Calu3 (cell line): ENCODE measurements at places on chromosomes 16 and 17. TPM values are rescaled to one million over a fixed set of nuclear protein-coding genes. Genes with fewer than 3 reads are reported as not detected.

DNA sequence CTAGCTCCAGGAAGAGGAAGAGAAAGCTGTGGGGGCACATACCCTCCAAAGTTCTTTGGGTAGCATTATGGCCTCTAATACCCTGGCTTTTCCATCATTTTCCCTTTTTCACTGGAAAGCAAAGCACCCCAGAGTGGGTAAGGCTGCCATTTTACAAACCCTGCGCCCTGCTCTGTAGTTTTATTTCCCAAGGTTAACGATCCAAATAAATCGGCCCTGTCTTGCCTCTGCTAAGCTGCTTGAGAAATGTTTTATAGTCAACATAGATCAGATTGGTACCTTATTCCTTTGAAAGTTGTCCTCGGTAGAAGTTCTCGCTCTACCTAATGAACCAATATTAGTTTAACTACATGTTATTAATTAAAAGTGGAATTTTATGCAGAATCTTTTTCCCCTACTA, 328.2 kb downstream of the NPIPA8 start:
- H3K4me1 ChIP-seq: no peaks in the 10 kb centered on the region
- no peak overlapping the region for H3K27ac ChIP-seq
- no peaks in the 10 kb centered on the region for H3K36me3 ChIP-seq
- no peak for DNase-seq
- no peak overlapping the region for H3K4me3 ChIP-seq

Gene ACSM2A
- not detected in 2 replicates for total RNA-seq

Gene RND2
- 0.15 and 0.40 TPM in 2 replicates for total RNA-seq

GRCh38 chr16:88408561-88409142, 25.9 kb downstream of the ZNF469 start:
- H3K4me1 ChIP-seq: peaks cover 8% of the 10 kb centered on the region
- no peak for DNase-seq
- H3K27ac ChIP-seq: no peak overlapping the region
- no peaks in the 10 kb centered on the region for H3K36me3 ChIP-seq
- H3K27me3 ChIP-seq: peaks cover 73% of the 10 kb centered on the region

Gene PHOSPHO1
- not detected in 2 replicates for total RNA-seq

GRCh38 chr16:57601801-57602478, 26.5 kb upstream of the ADGRG1 start:
- H3K27ac ChIP-seq: no peak overlapping the region
- no peaks in the 10 kb centered on the region for H3K36me3 ChIP-seq
- H3K27me3 ChIP-seq: peaks cover 14% of the 10 kb centered on the region
- H3K4me1 ChIP-seq: no peaks in the 10 kb centered on the region
- H3K4me3 ChIP-seq: no peak overlapping the region

Gene HOXB1
- not detected in 2 replicates for total RNA-seq

DNA sequence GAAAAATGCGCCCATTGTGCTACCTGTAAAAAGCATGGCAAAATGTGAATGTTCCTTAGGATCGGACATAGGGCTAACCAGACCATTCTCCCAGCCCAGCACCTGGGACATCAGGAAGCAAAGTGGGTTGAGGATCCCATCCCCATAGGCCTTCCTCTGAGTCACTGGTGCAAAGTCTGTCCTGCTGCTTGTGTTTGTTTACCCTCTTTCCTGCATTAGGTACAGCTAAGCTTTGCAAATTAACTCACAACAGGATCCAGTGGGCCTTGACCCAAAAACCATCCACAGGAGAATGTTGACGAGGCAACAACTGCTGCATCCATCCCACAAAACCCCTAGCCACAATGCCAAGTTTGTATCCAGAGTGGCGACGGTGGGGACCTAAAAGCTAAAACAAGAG, 106.2 kb downstream of the GRIN2A start:
- H3K4me1 ChIP-seq: peaks cover 50% of the 10 kb centered on the region
- H3K27me3 ChIP-seq: no peaks in the 10 kb centered on the region
- no peak for DNase-seq
- H3K36me3 ChIP-seq: peaks cover 7% of the 10 kb centered on the region
- no peak overlapping the region for H3K4me3 ChIP-seq

GRCh38 chr16:58793366-58793765, 59.2 kb upstream of the GOT2 start:
- no peaks in the 10 kb centered on the region for H3K4me1 ChIP-seq
- no peak overlapping the region for H3K27ac ChIP-seq
- H3K4me3 ChIP-seq: no peak overlapping the region
- H3K27me3 ChIP-seq: peaks cover 27% of the 10 kb centered on the region
- DNase-seq: no peak
- no peaks in the 10 kb centered on the region for H3K36me3 ChIP-seq

DNA sequence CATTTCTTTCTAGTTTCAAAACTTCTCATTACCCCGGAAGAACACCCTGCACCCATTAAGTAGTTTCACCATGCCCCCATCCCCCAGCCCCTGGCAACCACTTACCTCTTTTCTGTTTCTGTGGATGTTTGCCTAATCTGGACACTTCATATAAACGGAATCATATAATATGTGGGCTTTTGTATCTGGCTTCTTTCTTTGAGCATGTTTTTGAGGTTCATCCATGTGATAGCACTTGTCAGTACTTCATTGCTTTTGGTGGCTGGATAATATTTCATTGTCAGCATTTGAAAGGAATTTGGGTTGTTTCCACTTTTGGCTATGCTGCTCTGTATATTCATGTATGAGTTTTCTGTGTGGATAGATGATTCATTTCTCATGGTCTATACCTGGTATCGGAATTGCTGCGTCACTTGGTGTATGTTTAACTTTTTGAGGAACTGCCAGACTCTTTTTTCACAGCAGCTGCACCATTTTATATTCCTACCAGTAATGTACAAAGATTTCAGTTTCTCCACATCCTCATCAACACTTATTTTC, 30.0 kb upstream of the SLC5A10 start:
- peak; percentile 39 for DNase-seq
- peak overlapping the region; percentile 58 for H3K4me3 ChIP-seq
- peak overlapping the region; percentile 95 for H3K27ac ChIP-seq
- peaks cover 15% of the 10 kb centered on the region for H3K36me3 ChIP-seq

- H3K27me3 ChIP-seq: peaks cover 16% of the 10 kb centered on the region
- no peak overlapping the region for H3K27ac ChIP-seq
- no peaks in the 10 kb centered on the region for H3K36me3 ChIP-seq
- H3K4me1 ChIP-seq: no peaks in the 10 kb centered on the region
Observed at GRCh38 chr17:67016039-67016762, 28.2 kb upstream of the CACNG1 start.

- no peaks in the 10 kb centered on the region for H3K27me3 ChIP-seq
- DNase-seq: no peak
- H3K4me3 ChIP-seq: no peak overlapping the region
- no peak overlapping the region for H3K27ac ChIP-seq
- H3K4me1 ChIP-seq: no peaks in the 10 kb centered on the region
Observed at GRCh38 chr16:67959536-67960329, 8.7 kb downstream of the SLC12A4 start.

Gene MAF
- 0.64 and 0.97 TPM in 2 replicates for total RNA-seq

Gene SHISA9
- not detected in 2 replicates for total RNA-seq

Gene HSPB9
- 0.54 and 0.69 TPM in 2 replicates for total RNA-seq

GRCh38 chr17:80786887-80787286, 204.8 kb upstream of the CHMP6 start:
- H3K4me3 ChIP-seq: no peak overlapping the region
- DNase-seq: no peak
- peaks cover 12% of the 10 kb centered on the region for H3K36me3 ChIP-seq

DNA sequence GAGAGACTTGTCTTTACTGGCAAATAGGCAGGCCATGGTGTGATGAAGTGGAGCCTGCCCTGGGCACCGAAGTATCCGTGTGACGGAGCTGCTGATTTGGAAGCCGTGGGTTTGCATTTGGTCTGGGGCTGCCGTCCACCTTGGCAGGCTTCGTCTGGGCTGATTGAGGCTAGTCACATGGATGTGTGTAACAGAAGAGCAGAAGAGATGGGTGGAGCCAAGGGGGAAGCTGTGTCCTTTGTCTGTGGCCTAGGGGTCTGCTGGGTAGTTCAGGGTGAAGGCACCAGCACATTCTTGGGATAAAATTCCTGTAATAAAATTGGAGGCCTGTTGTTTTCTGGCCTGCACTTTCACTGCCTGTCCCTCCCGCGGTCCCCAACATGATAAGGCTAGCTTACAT, 106.1 kb downstream of the AATF start:
- H3K27ac ChIP-seq: no peak overlapping the region
- no peaks in the 10 kb centered on the region for H3K4me1 ChIP-seq
- H3K36me3 ChIP-seq: peaks cover 23% of the 10 kb centered on the region
- no peak overlapping the region for H3K4me3 ChIP-seq
- no peak for DNase-seq

DNA sequence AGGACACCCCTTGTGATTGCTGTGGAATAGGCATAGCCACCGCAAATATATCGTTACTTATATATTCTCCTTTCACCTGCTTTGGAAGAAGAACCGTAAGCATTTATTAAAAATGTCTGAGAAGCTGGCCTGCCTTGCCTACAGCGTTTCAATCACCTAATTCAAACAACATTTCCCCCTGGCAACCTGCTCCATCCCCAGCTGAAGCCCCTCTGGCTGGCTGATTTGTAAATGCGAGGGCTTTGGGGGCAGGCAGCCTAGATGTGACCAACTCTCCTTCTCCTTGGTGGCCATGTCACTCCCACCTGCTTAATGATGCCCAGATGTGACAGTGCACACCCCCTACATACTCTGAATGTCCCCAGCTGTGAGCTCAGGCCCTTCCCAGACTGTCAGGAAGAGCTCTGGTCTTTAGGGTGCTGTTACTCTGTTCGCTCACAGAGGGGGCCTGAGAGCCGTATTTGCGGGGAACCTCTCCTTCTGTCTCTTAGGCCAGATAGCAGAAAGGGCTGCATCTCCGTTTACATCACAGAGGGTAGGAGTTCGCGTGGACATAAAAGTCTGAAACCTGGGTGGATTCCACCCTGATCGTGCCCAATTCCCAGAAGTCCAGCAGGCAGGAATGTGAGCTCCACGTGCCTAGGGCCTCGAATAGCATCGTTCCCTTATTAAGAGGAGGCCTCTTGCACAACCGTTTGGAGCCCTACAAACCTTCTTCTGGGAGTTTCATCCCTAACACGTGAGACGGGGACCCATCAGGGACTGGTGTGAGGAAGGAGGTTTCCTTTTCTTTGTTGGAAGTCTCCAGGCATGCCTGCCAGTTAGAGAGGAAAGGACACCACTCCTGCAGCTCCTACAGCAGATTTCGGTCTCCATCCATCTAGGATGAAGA, 2.4 kb upstream of the SDK2 start:
- peaks cover 99% of the 10 kb centered on the region for H3K27me3 ChIP-seq
- no peak overlapping the region for H3K27ac ChIP-seq
- DNase-seq: peak; percentile 7

Gene TMEM204
- not detected in 2 replicates for total RNA-seq

DNA sequence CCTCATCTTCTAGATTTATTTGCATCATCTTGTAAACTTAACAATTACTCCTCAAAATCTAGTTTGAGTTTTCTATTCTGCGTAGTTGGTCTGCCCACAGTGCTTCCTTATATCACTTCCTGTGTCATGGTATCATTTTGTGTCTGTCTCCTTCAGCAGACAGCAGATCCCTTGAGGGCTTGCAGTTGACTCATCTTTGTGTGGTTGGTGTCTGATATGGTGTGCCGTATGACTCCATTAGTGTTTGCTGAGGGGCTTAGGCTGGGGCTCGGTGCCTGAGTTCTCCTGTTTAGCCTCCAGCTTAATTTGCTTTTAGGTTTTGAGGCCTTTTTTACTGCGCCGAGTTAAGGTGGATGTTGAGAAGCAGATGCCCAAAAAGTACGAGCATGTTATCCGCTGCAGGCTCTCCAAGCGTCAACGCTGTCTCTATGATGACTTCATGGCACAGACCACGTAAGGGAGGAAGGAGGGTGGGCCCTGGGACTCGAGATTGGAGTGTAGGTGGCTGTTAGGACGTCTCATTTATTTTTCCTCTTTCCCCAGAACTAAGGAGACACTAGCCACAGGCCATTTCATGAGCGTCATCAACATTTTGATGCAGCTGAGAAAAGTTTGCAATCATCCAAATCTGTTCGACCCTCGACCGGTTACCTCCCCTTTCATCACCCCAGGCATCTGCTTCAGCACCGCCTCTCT, 16.9 kb downstream of the SRCAP start:
- H3K4me1 ChIP-seq: peaks cover 8% of the 10 kb centered on the region
- H3K4me3 ChIP-seq: no peak overlapping the region
- no peak overlapping the region for H3K27ac ChIP-seq
- no peak for DNase-seq
- no peaks in the 10 kb centered on the region for H3K27me3 ChIP-seq

DNA sequence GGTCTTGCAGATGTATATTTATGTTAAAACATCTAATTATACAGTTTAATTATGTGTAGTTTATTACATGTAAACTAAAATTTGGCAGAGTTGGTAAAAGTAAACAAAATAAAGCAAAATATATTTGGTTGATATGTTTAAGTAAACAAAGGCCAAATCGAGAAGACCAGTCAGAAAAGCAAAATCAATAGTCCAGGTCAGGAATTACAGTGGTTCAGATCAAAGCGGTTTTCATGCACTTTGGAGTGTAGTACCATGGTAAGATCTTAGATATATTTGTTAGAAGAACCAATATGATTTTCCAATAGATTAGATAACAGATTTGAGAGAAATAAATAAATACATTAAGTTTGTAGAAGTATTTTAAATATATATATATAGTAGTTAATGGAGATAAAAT, 1421.6 kb upstream of the CDH8 start:
- no peaks in the 10 kb centered on the region for H3K36me3 ChIP-seq
- no peaks in the 10 kb centered on the region for H3K4me1 ChIP-seq
- DNase-seq: no peak

DNA sequence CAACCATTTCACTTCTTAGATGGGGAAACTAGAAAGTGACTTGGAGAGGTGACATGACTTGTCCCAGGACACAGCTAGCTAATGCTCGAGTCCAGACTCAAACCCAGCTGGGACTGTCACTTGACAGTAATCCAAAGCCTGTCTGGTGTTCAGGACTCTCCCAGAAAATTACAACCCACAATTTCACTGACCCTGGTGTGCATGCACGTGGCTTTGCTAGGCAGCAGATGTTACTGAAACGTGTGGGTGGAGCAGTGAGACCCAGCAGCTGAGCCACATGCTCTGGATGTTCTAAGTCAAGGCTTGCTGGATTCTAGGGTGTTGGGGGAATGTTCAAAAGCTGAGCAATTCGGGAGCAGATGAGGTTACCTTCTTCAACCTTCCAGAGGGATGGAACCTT, 364.6 kb downstream of the GRIN2A start:
- no peaks in the 10 kb centered on the region for H3K36me3 ChIP-seq
- no peak for DNase-seq
- no peaks in the 10 kb centered on the region for H3K4me1 ChIP-seq
- H3K4me3 ChIP-seq: no peak overlapping the region
- H3K27ac ChIP-seq: no peak overlapping the region

DNA sequence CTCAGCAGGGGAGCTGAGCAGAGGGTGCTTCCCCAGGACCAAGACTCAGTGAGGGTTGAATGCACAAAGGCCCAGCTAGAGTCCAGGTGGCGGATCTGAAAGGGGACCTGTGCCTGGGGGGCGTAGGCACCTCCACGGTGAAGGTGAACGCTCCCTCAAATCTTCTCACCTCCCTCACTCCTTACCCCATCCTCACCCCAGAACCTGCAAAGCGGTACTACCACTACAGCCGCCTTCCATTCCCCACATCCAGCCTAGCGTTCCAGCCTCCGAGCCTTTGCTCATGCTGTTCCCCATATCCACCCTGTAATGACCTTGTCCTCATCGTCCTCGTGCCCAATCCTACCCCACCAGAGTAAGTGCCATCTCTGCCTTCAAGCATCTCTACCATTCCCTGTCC, 30.6 kb downstream of the TRPV3 start:
- no peak overlapping the region for H3K27ac ChIP-seq
- no peak overlapping the region for H3K4me3 ChIP-seq
- H3K27me3 ChIP-seq: no peaks in the 10 kb centered on the region
- no peak for DNase-seq
- H3K4me1 ChIP-seq: no peaks in the 10 kb centered on the region

GRCh38 chr17:74757502-74757901, 9.1 kb downstream of the NHERF1 start:
- H3K36me3 ChIP-seq: peaks cover 28% of the 10 kb centered on the region
- H3K4me3 ChIP-seq: peak overlapping the region; percentile 65
- peak overlapping the region; percentile 68 for H3K27ac ChIP-seq
- DNase-seq: peak; percentile 57
